ENCODE measurements at places on chromosomes 11 and 22.
A peak's percentile ranks its signal among the peaks of the same experiment; 100 is the strongest.

DNA sequence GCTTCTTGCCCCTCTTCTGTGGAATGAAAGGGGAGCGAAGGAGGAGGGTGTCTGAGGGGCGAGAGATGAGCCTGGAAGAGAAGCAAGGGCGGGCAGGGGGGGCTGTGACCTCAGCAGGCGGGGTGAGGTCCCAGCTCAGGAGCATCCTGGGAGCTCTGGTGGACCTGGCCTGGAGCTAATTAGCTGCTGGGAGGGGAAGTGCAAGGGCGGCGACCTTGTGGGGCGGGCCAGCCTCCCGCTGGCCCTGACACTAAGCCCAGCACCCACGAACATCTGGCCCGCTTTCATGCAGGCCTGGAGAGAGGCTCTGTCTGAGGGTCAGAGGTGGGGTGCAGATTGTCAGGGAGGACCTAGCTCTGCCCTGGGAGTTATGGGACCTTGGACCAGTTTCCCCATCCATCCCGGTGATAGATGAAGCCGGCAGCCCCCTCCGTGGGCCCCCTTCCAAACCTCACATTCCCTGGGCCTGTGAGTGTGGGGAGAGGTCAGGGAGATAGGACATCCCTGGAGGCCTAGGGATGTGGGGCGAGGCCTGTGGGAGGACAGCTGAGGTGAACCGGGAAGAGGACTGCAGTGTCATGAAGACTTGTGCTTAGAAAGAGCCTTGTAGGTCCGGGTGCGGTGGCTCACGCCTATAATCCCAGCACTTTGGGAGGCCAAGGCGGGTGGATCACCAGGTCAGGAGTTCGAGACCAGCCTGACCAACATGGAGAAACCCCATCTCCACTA lies 28.5 kb upstream of the CD82 start:
- no peak for DNase-seq

- no peak for DNase-seq
Observed at GRCh38 chr11:33530815-33531214, 169.8 kb downstream of the C11orf91 start.

DNA sequence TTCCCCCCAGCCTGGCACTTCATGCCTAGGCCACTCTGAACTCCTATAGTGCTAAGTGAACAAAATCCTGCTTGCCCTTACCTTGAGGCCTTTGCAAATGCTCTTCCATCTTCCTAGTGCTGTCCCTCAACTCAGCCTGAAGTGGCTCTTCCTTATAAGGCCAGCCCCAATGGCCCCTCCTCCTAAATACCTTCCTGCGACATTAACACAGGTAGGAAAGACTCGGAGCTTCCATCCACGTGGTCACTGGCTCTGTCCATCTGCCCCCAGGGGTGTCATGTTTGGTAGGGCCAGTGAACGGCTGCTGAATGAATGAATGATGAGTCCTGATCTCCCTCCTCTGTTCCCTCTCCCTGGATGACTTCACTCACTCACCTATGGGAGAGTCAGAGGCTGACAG lies 4.2 kb downstream of the PDE2A start:
- no peak for DNase-seq

GRCh38 chr11:64675450-64676260 lies 47.3 kb downstream of the NRXN2 start:
- no peak for DNase-seq

- DNase-seq, result peak; percentile 52
Observed at GRCh38 chr11:122743949-122744348, 88.4 kb downstream of the UBASH3B start.

DNA sequence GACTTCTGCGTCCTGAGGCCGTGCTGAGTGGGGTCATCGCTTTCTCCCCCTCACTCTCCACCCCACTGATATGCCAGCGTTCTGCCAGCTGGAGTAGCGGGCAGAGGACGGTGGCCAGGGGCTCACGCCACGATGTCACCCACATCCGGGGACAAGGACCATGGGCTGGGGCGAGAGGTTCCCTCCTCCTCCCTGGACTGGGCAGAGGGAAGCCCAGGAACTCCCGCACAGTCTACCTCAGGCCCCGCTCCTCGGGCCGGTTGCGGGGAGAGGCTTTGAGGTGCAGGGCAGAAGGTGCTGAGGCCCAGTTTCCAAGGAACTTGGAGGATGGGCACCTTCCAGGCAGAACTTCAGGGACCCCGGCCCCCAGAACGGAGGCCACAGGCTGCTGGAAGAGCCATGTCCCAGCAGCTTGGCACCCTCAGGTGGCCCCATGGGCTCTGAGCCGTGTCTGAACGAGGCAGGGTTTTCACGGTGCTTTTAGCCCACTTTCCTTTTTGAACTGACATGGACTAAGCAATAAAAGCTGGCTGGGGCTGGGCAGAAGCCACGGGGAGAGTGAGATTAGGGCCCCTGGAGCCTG lies 25.4 kb downstream of the ADAMTS15 start:
- no peak for DNase-seq

- no peak for DNase-seq
Observed at GRCh38 chr22:22752556-22753477, 108.4 kb downstream of the GGTLC2 start.

DNA sequence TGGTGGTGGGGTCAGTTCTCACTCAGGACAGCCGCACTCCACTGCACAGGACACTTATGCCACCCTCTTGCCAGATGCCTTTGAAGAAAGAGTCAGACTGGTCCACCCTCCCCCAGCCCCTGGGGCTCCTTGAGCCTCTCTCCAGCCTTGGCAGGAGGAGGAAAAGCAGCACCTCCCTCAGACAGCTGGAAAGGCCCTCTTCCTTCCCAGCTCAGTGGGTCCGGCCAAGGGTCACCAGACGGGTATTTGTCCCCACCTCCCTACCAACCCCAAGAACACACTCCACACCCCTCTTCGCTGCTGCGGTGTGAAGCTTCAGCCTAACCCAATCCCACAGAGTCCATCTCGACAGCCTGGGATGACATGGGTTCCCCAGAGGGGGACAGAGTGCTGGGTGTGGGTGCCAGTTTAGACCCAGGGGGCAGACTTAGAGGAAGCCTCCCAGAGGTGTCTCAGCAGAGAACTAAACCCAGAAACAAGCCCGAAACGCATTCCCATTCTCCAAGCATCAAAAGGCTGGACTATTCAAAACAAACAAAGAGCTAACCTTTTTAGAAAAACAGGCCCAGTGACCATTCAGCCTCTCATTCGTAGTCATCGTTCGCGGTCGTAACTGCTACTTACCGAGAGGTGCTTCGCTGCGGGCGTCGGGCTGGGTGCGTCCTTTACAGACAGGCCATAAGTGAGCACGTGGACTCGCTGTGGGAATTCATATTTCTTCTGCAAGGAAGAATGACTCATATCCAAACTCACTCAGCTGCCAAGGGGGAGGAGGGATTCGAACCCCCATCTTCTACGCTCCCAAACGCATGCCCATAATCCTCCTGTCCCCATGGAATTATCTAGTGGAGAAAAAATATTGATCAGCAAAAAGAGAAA lies 57.5 kb upstream of the ANO1 start:
- DNase-seq, result no peak

DNA sequence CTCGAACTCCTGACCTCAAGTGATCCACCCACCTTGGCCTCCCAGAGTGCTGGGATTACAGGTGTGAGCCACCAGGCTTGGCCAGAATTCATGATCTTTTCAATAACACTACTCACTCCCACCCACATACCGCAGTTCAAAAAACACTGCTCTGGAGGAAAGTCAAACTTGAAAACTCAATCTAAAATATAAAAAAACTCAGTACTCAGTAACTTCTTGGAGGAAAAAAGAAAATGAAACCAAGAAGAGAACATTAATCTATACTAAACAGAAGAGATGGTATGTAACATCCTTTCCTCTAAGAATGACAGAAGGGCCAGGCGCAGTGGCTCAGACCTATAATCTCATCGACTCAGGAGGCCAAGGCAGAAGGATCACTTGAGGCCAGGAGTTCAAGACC lies 58.3 kb downstream of the MRTFA start:
- no peak for DNase-seq

DNA sequence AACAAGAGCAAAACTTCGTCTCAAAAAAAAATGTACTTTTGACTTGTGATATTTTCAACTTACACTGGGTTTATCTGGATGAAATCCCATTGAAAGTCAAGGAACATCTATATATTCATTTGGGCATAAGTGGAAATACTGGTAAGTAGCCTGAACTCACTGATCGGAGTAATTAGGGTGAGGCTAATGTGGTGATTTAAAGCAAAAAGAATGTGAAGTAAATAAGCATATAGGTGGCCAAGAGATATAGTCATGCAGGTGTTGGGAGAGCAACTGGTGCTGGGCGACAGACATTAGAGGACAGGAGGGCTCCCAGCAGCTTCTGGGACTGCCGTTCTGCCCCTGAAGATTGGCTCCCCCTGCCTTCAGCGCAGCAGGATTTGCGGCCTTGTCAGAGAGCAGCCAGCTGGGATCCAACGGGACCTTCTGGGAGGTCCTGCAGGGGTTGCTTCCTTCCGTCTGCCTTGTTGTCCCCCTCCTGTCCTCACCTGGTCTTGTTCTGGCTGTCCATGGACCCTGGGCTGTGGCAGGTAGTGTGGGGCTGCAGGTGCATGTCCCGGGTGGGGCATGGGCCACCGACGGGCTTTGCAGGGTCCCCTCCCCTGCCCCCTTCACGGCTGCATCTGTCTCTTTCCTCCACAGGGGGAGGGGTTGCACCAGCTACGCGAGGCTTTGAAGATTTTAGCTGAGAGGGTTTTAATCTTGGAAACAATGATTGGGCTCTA lies 14.1 kb downstream of the RHBDD3 start:
- DNase-seq, result no peak

GRCh38 chr11:79237703-79238102 lies 203.1 kb downstream of the TENM4 start:
- no peak for DNase-seq

- no peak for DNase-seq
Observed at GRCh38 chr11:66981976-66982578, 7.0 kb downstream of the C11orf86 start.

- no peak for DNase-seq
Observed at GRCh38 chr22:19568337-19569275, 44.4 kb upstream of the CLDN5 start.

DNA sequence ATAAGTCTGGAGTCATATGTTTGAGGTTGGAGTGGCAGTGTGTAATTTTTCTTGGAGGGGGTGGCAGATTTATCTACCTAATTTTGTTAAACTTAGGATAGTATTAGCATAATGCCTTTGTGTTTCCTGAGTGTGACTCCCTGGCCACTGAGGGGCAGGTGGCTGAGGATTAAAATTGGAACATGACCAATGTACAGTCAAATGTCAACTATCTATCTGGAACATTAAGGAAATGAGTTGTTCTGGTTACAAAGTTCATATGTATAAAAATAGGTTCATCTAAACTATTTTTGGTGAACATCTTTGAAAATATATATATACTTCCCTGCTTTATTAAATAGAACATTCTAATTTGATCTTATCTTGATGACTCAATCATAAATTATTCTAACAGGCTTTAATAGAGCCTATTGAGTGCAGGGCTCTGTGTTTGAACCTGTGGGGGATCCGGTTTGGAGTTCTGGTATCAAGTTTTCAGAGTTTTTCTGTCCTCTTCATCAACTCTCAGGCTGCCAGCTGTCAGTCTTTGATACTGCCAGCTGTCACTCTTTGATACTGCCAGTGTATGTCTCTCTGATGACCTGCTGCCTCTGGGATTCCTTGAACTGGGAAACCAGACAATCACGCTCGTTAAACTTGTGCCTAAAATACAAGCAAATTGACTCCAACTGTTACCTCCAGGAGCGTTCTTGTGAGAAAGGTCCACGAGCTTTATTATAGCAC lies 309.6 kb downstream of the METTL15 start:
- DNase-seq, result no peak

DNA sequence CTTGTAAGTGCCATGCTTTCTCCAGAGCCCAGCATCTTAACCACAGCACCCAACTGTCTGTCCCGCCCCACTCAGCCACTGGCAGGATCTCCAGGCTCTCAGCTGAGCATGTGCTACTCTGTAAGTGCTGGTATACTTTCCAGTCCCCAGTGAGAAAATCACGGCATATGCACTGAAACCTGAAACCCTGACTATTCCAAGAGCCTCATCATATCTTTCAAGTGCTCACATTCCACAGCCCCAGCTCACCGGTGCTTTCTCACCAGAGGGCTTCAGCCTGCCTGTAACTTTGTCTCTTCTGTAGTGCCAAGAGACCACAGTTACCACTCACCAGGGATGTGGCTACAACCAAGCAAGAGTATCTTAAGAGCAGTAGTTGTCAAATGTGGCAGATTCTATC lies 24.4 kb upstream of the PAMR1 start:
- DNase-seq, result no peak

- DNase-seq, result no peak
Observed at GRCh38 chr11:14656536-14657457, 13.2 kb downstream of the PDE3B start.

DNA sequence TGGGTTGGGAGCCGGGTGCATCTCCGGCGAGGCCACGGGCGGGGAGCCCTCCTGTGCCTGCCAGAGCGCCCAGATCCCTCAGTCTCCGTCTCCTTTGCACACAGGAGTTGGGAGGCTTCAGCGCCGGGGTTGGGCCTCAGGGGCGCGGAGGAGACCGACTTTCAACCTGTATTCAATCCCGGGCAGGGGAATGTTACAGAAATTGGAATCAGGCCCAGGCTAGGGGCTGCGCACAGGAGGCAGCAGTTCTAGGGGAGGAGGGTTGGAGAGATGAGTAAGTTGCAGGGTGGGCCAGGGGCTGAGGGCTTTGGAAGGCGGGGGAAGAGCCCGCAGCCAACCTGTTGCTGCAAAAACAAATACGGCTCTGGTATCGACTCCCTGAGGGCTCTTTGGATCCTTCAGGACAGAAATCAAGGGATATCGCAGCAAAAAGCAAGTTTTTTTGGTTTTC lies 640 bp upstream of the KCNA4 start:
- DNase-seq, result no peak

- DNase-seq, result no peak
Observed at GRCh38 chr22:22187299-22187698, 57.3 kb upstream of the VPREB1 start.

DNA sequence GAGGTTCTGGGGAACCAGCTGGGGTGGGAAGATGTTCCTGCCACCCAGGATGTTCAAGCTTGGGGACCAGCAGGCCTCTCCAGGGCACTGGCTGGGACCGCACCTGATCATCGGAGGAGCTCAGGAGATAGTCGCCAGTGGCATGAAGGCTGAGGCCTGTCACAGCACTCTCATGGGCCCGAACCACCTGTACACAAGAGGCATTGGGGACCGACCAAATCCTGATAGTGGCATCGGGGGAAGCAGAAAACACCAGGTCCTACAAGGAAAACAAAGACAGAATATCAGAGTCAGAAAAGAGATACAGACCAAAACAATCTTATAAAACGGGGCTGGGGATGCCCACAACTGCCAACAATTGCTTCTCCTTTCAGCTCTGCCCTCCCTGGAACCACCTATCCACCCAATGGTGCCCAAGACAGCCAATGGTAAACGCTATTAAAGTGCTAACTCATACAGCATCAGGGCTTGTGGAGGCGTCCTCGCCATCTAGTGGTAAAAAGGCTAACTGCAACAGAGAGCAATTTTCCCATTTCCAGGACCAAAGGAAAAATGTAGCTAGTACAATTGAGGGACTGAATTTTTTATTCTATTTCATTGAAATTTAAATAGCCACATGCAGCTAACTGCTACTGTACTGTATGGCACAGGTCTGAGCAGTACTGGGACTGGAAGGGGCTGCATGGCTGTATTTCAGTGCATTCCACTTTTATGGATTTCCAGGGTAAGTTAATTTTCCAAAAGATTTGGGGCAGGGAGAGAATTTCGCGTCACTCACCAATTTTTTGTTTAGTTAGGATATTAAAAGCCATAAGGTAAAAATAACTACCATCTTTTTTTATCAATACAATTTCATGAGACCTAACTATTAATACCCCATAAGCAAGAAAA lies 7.1 kb downstream of the PRPF19 start:
- DNase-seq, result no peak

All from stimulated activated CD8-positive, alpha-beta memory T cell treated with anti-CD3 and anti-CD28 coated beads, Interleukin-7, amount 100 ng/mL, for 1 hour (primary cell).